Posterior vena cava (tissue), 2 donors: ENCODE measurements at places on chromosomes 6 and 20.

DNA sequence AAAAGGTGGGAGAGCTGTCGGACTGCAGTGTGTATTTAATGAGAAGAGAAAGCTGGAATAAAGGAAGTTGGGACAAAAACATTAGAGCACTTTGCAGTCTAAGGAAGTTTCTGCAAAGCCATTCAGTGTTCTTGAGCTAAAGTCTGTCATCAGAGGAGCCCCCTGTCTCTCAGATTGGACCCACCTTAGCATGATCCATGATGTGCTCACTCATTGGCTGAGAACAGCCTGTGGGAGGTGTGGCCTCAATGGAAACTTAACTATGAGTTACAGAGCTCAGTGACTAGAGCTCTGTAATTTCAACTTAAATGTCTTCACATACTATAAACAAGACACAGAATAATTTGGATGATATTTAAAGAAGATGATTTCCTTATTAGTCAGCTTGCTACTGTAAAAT is 437.0 kb downstream of the BTBD3 start:
- no peak for DNase-seq

- DNase-seq = no peak
Measured at GRCh38 chr6:110181131-110182030, 1.2 kb downstream of the CDC40 start.

GRCh38 chr6:1820165-1820564 is 210.4 kb downstream of the FOXC1 start:
- DNase-seq = no peak

DNA sequence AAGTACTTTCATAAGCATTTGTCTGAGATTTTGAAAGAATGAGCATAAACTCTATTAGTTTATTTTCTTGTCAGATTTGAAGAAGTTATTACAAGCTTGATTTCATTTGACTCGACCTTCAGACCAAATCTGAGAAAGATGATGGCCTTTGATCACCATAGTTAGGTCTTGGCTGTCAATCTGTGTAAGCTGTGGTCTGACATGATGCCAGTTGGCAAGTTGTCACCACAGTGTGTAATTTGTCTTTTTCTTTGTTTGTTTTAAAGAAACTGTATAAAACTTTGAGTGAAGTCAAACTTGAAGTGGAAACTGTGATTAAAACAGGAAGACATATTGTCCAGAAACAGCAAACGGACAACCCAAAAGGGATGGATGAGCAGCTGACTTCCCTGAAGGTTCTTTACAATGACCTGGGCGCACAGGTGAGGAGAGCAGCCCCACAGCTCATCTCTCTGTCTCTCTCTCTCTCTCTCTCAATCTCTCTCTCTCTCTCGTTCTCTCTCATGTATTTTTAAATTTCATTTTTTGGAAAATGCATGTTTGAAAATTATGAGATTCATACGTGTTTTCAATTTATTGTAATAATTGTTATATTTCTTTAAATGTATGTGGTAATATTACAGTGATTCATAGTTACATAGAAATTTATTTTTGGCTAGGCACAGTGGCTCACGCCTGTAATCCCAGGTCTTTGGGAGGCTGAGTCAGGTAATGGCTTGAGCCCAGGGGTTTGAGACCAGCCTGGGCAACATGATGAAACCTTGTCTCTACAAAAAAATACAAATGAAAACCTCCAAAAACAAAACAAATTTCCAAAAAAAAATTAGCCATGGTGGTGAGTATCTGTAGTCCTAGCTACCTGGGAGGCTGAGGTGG is 208.1 kb downstream of the UTRN start:
- DNase-seq = no peak

DNA sequence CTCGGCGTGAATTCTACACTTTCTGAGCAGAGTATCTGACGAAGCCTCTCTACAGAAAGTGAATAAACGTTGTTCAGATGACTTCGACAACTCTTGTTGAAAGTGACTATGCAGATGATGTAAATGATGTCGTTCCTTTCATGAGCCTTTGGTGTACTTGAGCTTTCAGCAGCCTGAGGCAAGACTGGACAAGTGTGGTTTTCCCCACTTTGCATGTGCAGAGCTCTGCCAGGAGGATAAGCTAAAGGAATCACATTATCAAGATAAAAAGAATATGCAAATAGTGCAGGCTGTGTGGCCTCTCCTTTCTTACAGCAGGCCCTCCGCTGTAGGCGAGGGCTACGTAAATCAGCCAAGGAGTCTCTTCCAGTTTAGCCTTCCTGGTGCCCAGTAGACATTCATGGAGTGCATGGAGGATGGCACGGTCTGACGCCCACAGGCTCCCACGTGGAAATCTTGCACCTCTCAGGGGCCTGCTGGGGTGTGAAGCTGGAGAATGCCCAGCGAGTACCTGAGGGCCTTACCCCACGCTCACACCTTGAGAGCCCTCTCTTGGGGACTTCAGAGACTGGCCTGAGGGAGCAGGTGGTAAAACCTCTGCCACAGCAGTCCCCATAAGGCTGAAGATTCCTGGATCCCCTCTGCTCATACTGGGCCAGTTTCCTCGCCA is 54.9 kb downstream of the RPP40 start:
- no peak for DNase-seq

DNA sequence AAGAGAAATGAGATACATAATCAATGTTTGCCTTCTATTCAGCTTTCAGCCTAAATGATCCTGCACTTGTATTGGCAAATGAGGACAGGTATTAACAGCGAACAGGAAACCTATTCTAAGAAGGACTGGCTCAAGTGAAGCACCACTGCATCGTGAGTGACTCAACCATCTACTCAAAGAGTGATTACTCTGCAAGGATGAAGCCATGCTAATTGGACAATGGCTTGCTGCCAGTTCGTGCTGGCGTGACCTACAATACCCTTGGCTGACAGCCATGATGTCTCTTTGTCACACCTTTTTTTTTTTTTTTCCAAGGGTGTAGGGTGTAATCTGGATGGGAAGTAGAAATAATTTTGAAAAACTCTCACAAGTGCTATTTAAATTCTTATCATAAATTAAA is 104.9 kb downstream of the GJA10 start:
- DNase-seq = no peak

GRCh38 chr6:259901-260508 is 32.3 kb upstream of the DUSP22 start:
- no peak for DNase-seq

GRCh38 chr20:9119776-9120175 is 50.9 kb downstream of the PLCB4 start:
- DNase-seq = no peak

DNA sequence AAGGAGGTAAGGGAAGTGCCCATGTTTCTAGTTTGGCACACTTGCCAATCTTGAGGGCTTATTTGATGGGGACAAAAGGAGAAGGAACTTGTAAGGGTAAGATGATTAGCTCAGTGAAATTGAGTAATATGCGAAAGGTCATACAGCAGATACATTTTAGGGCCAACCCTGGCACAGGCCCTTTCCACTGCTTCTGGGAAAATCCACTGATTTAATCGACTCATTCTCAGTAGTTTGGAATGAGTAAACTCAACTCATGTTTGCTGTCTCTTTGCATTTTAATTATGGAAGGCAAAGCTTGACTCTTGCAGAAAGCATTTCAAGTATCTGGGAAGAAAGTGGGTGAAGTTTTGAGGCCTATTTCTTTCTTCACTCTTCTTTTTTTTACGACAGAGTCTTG is 20.0 kb downstream of the PHF20 start:
- DNase-seq = peak; percentile 76

DNA sequence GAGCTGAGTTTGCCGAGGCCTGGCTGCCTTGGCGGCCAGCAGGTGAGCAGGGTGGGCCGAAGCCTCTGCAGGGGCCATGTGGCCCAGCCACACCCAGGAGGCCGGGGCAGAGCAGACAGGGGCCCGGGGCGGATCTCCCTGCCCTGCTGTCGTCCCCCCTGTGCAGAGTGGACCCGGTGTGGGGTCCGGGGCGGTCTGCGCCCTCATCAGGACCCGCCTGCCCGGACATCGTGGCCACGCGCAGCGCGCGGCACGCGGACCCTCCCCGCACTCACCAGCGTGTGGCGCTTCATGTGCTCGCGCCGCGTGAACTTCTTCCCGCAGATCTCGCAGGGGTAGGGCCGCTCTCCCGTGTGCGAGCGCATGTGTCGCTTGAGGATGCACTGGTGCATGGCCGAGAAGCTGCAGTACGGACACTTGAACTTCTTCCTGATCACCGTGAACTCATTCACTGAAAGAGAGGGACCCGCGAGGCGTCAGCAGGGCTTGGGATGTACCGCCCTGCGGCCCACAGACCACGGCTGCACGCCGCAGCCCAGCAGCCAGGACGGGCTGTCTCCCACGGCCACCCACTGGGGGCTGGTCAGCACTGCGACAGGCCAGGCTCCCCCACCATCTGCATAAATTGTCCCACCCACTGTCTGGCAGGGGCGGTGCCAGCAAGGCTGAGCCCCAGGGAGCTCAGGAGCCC is 13.0 kb downstream of the SLC2A4RG start:
- DNase-seq = no peak

DNA sequence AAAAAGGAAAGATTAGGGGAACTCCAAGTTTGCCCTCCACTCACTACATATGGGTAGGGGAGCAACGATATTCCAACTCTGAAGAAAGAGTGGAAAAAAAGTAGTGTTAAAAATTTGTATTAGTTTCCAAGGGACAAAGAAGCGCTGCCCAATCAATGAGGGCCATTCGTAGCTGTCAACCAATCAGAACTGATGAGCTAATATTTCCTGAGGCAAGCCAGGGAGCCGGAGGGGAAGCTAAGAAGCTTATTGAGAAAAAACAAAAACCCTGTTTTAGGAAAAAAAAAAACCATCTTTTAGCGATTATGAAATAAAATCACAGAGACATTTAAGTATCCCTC is 59.5 kb downstream of the TRIM38 start:
- DNase-seq = no peak

DNA sequence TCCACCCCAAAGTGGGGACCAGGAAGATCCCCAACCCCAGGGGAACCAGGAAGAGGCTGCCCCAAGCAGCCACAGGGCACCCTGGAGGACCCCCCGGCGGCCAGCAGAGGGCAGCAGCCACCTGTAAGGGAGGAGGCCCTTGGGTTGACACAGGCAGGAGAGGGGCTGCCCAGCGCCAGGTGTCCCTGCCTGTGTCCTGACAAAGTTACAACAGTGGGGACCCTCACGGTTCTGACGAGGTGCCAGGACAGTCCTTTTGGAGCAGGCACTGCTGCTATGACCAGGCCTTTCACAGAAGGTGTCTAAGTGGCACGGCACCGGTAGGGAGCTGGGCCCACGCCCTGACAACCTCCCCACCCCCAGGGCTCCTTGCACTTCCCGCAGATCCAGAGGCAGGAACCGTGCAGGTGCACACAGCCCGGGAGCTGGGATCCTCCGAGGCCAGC is 176.7 kb downstream of the BMP7 start:
- DNase-seq = peak; percentile 85

GRCh38 chr6:119312875-119313338 is 36.7 kb downstream of the MAN1A1 start:
- DNase-seq = no peak

- peak; percentile 87 for DNase-seq
Measured at GRCh38 chr6:16319813-16320532, 81.6 kb downstream of the GMPR start.

DNA sequence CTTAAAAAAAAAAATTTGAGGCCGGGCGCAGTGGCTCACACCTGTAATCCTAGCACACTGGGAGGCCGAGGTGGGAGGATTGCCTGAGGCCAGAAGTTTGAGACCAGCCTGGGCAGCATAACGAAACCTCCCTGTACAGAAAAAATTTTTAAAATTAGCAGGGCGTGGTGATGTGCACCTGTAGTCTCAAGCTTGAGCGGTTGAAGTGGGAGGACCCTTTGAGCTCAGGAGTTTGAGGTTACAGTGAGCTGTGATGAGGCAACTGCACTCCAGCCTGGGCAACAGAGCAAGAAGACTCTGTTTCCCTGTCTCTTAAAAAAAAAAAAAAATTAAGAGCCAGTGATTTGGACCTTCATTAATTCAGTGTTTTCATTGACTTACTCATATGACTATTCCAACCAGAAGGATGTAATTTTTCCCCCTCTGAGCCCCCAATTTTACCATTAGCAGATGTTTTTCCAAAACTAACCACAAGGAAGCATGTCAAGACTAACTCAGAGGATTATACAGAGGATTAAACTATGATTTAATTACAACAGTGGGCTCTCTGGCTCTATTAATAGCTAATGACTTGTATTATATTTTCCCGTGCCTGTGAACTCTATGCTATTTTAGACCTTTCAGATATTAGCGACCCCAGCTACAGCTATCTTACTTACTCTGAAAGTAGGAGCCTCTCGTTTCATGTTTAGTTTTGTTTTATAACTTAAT is 75.1 kb downstream of the ARID1B start:
- DNase-seq = no peak

- DNase-seq = no peak
Measured at GRCh38 chr6:44054721-44055559, 72.3 kb downstream of the MRPL14 start.

DNA sequence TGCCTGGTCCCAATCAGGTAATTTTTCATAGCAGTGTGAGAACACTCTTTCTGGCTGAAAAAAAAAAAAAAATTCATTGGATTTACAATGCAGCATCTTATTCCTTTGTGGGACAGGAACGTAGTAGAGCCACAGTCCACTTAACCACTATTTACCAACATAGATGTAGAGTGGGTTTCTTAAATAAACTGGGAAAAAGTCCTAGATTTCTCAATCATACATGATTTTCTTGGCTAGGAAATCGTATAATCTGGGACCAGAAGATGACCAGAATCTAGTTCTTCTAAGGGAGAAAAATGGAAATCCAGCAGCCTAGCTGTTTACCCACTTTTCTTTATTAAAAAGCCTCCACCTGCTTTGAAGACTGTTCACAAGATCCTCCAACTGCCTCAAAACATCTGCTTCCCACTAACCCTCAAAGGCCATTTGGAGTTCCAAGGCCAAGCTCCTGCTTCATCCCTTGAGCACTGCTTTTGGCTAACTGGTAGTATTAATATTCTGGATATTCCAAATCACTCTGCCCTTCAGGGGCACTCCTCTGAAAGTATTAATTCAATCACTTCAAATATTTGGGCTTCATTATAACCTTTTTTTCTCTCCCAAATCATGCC is 70.4 kb downstream of the FYN start:
- no peak for DNase-seq

DNA sequence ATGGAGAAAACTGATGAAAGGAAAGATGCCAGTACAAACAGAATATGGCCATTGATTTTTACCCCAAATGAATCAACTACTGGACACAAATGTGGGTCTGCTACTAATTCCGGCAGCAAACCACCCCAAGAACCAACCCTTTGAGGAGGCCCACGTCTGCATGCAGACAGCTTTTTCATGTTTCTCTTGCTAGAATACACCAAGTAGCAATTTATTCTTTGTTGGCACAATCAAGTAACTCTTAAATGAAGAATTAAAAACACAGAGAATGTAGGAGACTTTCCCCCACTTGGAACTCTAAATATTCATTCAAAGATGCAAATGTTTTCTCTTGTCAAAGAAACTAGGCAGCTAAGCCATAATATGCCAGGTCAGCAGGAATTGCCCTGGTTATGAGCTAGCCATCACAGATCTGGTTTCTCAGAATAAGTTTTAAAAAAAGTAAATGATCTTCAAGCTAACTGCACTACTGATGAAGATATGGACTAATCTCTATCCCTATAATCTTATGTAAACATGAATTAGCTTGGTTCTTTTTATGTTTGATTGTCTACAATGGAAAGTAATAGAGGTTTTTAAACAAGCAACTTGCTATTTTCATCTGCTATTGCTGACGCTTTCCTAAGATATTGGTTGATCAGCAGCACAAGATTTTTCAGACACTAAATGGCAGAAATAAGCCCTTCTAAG is 163.1 kb upstream of the THEMIS start:
- DNase-seq = no peak
